ENCODE measurements at places on chromosomes 3 and 15.

- DNase-seq, result no peak
Observed at GRCh38 chr3:154123906-154124305, 2.7 kb downstream of the ARHGEF26 start.

DNA sequence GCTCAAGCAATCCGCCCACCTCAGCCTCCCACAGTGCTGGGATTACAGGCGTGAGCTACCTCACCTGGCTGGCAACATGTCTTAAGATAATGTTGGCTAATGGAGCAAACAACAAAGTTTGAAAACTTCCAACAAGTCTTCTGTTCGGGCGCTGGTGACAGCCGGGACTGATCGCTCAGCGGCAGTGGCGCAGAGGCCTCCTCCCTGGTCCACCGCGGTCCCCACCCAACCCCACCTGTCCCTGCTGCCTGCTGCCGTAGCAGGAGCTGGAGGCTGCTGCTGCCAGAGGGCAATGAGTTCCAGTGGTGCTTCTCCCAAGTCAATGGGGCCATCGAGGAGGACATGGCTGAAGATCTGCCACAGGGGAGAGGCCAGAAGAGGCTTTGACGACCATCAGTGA, 12.1 kb downstream of the DLEC1 start:
- no peak for DNase-seq

DNA sequence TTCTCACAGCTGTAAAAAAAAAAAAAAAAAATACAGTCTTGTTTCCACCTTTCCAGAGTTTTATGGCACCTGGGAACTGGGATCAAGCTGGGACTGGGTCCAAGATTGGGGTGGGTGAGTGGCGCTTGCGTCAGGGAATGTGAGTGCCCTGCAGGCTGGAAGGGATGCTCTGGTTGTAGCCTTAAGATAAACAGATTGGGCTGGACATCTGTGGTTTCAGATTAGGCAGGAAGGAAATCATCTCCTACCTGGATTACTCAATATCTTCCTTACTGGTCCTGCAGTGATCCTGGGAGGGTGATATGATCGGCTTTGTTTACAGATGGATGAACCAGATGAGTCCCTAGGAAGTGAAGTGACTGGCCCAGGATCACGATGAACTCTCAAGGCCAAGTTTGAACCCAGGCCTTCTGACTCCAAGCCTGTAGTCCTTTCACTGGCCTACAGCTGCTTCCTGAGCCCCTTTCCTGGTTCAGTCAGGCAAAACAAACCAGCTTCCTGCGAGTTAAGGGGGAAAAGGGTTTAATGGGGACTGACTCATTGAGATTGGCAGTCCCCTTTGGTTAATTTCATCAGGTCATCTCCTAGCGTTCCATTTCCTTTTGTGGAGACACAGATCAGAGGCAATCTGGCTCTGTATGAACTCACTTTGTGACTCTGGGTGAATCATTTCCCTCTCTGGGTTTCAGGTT, 179.8 kb downstream of the THSD4 start:
- DNase-seq, result no peak

GRCh38 chr3:61848885-61849284, 287.5 kb downstream of the PTPRG start:
- DNase-seq, result no peak

DNA sequence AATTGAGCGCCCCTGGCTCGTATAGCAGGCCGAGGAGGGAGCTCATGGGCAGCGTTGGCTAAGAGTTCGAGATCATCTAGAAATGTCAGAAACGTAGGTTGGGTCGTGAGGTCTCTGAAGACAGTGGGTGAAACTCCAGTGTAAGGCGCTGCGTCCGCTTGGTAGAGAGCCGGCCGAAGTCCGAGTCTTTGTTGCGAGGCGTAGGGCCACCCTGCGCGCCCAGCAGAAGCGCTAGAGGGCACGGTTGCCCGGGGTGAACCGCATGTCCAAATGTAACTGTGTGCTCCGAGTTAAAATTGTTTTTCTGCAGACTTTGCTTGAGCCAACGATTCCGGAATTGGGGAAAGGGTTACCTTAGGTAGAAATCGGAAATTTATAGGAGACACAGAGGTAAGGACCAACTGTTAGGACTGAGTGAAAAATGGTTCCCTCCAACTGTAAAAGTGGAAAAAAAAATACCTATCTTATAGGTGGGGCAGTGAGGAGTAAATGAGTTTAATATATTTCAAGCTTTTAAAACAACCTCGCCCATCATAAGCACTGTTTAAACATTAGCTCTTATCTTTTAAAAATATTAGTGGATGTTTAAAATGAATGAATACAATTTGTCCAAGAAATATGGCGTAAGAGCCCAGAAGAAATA, 993 bp upstream of the SIAH2 start:
- DNase-seq, result peak; percentile 28

Measured in activated gamma-delta T cell treated with anti-CD3 and anti-CD28 coated beads, Interleukin-2, amount 50 U/mL, for 16 hours (primary cell).